ENCODE measurements at places on chromosomes 1 and 21.
A peak's percentile ranks its signal among the peaks of the same experiment; 100 is the strongest.

- DNase-seq, result no peak
These were observed 44.7 kb downstream of the ETS2 start for GRCh38 chr21:38850277-38850951.

DNA sequence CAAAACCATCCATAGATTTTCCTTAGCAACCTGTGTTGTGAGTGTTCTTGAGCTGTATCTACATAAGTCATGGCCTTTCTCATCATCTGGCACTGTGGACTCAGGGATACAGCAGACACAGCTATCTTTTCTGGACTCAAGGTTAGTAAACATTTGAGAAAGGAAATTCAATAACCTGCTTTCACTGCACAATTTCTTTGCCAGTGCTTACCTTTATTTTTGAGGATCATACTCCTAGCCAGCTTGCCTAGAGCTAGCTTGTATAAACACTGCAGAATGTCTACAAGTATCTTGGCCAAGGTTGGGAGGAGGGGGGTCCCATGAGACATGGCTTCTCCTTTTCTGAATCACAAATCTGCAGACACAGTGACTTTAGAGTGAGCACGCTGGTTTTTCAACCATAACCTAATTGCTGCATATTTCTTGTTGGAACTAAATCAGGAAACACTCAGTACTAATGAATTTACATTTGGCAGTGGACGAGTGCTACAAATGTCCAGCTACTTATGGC, 27.2 kb downstream of the ADAMTS5 start:
- peak; percentile 59 for DNase-seq

- DNase-seq, result peak; percentile 66
These were observed 85.7 kb downstream of the DYRK1A start for GRCh38 chr21:37452227-37452626.

GRCh38 chr1:46539972-46540371, 11.5 kb downstream of the KNCN start:
- DNase-seq, result no peak

DNA sequence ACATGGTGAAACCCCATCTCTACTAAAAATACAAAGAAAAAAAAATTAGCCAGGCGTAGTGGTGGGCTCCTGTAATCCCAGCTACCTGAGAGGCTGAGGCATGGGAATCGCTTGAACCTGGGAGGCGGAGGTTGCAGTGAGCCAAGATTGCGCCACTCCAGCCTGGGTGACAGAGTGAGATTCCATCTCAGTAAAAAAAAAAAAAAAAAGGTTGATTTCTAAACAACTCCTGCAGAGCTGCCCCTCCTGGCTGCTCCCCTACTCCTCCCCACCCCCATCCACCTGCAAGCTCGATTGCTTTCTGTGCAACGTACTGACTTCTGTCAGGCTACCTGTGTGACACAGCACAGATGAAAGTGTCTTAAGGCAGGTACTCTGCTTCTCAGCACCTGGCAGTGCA, 13.3 kb downstream of the ETV3L start:
- no peak for DNase-seq

DNA sequence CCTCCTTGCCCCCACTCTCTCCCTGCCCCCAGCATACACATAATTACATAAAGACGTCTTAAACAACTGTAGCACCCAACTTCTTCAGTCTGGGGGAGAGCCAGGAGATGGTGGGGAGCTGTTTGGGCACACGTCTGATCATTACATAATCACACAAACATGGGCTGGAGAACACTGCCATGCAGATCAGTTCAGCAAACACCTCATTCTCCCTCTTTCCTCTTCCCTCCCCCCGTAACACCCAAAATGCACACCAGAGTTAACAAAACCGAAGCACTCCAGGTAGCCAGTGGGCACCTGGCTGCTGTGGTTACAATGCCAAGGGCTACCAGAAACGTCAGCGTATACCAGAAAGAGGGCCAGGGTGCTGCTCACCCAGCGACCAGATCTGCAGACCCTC, 1.6 kb downstream of the HIVEP3 start:
- no peak for DNase-seq

- DNase-seq, result no peak
These were observed 20.7 kb upstream of the EDEM3 start for GRCh38 chr1:184775329-184775728.

DNA sequence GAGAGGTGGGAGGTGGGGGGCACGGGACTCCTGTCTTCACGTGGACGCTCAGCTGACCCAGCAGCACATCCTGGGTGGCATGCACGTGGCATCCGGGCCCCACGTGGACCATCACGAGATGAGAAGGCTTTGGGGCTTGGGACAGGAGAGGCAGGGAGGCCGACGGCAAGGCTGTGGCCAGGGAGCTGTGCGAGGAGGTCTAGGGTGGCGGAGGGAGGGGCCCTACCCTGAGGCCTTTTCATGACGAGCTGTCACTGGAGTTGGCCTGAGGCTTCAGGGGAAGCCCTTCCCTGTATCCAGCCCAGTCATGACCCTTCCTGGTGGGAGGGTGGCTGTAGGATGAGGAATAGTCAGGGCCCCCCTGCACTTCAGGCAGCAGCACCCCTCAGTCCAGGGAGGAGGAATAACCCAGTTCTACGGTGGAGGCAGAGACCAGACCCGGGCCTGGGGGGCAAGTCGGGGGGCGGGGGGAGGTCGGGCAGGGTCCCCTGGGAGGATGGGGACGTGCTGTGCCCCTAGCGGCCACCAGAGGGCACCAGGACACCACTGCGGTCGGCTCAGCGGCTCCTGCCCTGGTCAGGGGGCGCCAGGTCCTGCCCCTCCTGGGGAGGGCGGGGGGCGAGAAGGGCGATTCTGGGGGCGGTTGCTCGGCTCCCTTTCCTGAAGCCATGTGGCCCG, 2.0 kb upstream of the PERM1 start:
- DNase-seq, result no peak
